ENCODE measurements at places on chromosomes 1 and 21.

- no peak for DNase-seq
Observed at GRCh38 chr1:79716447-79716846, 709.9 kb upstream of the ADGRL4 start.

DNA sequence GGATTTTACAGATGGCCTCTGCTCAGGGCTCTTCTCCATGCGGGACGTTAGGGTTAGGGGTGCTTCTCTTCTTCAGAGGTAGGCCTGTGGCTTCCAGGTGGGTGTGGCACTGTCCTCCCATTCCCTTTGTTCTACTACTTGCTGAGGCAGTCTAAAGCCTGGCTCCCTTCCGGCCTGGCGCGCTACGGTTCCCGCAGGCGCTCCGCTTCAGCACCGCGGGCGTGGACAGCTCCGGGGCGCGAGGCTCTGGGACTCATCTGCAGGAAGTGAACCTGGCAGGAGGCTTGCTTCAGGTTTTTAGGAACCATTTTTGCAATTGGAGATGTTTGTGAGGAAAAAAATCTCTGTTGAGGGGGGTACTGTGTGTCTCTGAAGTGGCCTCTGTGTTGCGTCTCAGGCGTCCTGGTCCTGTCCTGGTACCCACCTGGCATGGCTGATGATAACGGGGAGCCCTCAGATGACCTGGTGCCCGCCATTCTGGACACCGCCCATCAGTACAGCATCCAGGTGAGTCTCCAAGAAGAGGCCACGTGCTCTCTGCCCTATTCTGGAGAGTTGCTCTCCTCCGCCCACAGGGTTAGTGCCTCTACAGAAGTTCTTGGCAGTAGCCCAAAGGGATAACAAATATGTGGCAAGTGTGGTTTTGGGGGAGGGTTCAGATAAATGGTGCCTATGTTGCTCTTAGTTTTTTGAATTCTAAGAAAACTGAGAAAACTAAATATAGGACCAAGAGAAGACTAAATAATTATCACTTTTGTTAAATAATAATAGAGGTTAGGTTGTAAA is 1.9 kb downstream of the MANEAL start:
- peak; percentile 78 for DNase-seq

DNA sequence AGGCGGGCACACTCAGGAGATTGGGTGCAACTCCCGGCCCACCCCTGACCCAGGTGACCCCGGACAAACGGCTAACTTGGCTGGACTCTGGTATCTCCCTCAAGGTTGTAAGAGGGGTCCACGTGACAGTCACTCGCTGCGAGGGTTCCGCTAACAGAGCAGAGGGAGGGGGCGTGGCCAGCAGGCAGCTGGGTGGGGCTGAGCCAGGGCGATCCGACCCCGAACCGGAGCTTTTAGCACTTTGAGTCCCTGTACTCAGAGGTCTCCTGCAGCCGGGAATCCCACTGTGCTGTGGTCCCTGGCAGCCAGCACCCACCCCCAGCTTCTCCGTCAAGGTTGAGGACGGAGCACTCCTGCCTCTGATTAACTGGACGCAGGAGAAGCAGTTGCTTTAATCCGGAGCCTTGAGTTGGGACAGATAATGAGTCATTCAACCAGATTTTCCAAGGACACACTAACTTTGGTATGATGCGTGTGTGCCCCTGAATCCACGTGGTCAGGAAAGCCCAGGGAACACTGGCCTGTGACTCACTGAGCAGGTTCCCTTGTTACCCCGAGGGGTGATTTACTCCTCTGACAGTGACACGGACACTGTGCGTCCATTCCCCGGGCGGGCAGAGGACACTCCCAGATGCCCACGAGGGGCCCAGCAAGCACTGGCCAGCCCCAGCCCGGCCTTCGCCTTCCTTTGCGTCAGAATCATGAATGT is 16.8 kb downstream of the TRPM2 start:
- DNase-seq, result no peak

- no peak for DNase-seq
Observed at GRCh38 chr1:83694449-83694848, 304.5 kb downstream of the TTLL7 start.
